ENCODE measurements at places on chromosomes 5 and 9.

GRCh38 chr5:35046774-35047173 lies 975 bp downstream of the AGXT2 start:
- no peak for DNase-seq

- no peak for DNase-seq
Observed at GRCh38 chr5:141973871-141974595, 5.1 kb downstream of the RNF14 start.

DNA sequence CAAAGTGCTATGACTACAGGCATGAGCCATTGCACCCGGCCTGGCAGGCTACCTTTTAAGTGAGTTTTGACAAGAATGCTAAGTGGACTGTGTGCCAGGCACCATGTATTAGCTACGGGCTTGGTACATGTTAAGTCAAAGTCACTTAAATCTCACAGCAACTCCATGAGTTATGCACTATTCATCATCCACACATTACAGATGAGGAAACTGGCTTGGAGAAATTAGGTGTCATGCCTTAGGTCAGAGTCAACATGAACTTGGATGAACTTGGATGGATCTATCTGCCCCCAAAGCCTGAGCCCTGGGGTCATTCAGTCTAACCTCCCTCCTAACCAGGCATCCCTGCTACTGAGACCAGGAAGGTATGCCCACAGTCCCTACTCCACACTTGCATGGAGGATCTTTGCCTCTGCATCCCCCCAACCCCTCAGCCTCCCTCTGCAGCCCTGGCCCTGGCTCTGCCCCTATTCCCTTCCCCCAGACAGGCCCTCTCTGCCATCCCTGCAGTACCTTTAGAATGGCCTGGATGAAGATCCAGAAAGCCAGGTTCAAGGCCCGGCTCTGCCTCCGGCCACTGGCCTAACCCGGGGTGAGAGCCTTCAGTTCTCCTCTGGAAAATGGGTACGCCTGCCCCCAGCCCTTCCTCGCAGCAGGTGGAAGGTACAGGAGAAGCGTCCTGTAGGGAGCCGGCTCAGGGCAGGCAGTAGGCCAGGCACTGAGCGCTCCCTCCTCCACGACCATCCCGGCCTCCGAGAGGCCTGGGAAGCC lies 685 bp upstream of the ADGRD2 start:
- no peak for DNase-seq

GRCh38 chr5:107576155-107576554 lies 94.6 kb downstream of the EFNA5 start:
- no peak for DNase-seq

GRCh38 chr5:90941002-90941720 lies 382.6 kb downstream of the ADGRV1 start:
- peak; percentile 61 for DNase-seq

DNA sequence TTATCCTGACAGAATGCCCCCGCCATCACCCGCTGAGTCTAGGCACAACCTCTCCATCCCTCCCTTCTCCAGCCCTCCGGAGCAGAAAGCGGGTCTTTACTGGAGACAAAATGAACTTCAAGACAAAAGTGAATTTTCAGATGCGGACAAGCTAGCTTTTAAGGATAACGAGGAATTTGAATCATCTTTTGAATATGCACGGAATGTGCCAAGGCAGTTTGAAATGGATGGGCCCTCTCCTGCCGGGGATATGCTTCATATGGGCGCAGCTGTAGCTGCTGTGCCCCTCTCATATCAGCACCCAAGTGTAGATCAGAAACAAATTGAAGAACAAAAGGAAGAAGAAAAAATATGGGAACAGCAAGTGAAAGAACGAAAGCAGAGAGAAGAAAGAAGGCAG lies 37.5 kb downstream of the CPLANE1 start:
- no peak for DNase-seq

DNA sequence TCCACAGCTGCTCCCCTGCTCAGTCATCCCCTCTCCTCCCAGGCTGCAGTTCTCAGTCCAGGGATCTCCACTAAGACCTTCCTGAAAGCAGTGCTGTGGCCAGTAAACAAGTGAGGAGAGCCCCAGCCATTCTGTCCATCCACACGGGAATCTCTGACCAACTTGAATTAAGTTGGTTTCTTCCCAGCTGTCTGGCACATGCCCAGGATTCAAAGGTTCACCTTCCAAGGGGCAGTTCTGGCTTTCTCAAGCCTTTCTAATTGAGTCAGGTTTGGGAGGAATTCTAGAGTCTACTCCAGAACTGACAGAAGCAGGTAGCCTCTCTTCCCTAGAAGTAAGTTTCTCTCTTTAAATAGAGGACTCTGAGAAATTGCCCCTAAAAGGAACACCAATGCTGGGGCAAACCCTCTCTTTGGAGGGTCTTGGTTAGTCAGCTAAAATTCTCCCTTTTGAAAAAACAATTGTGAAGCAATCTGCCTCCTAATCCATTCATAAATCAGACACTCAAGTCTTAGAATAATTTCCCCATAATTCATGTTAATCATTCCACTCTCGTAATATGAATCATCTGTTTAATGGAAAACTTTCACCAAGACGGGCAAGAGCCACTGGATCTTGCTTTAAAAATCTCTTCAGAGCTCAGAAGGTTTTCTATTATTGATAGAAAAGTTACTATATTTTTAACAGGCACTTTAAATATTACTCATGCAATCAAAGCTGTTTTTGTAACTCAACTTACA lies 133.8 kb downstream of the SPOCK1 start:
- DNase-seq, result no peak

- DNase-seq, result no peak
Observed at GRCh38 chr5:160486573-160486972, 64.9 kb downstream of the PTTG1 start.

DNA sequence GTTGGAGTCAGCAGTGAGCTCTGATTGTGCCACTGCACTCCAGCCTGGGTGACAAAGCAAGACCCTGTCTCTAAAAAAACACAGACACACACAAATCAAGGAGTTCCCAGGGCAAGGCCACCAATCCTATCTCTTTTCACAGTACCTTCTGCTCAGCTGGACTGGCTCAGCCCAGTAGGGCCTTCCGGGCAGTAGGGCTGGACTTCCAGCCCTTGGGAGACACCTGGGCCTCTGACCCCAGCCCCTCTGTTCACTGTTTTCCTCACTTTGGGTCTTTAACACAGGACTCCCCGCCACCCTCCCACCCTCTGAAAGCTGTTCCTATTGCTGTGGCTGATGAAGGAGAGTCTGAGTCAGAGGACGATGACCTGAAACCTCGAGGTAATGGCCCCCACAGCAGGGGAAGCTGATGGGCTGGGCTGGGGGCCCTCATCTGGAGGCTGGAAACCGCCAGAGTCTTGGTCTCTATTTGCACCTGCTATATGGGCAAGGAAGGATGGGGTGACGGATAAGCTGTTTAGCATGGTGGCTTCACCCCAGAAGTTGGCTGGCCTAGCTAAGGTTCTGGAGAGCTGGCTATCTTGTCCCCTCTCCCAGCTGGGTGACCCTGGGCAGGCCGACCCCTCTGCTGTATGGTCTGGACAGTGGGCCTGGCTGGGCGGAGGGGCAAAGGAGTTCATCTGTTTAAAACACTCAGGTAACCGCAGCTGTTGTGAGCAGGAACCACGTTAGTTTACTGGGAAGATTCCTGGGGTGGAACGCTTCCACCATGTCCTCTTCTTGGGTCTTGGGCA lies 25.6 kb downstream of the USP20 start:
- DNase-seq, result no peak

- peak; percentile 74 for DNase-seq
Observed at GRCh38 chr5:15807871-15808270, 307.9 kb downstream of the FBXL7 start.

DNA sequence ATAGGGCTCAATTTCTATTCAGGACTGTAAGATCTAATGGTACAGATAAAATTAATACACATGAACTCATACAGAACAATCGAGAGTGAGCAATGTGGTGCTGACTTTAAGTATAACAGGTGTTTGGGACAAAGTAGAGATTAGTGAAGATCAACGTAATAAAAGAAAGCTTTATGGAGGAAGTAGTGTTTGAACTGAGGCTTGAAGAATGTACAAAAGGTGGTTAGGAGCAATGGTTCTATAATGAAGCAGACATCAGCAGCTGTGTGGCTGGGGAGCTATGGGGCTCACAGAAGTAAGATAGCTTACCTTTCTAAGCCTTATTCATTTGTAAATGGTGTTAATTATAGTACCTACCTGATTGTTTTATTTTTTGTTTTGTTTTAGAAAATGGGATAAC lies 275.4 kb upstream of the RGMB start:
- no peak for DNase-seq

DNA sequence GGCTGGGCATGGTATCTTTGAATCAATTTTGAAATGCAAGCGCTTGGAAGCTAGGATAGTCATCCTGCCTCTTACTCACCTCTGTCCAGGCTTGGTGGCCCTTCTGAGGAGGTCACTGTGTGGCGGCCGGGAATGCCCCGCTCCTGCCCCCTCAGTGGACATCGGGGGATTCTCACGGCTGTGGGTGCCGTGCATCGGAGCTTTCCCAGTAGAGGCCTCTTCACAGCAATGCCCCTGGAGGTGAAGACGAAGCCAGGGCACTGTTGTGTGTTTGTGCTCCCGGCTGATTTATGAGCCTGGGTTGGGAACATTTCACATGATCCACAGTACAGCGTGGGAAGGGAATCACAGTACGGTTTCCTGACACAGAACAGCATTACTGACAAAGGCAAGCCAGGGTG lies 147.5 kb downstream of the NXNL2 start:
- no peak for DNase-seq

DNA sequence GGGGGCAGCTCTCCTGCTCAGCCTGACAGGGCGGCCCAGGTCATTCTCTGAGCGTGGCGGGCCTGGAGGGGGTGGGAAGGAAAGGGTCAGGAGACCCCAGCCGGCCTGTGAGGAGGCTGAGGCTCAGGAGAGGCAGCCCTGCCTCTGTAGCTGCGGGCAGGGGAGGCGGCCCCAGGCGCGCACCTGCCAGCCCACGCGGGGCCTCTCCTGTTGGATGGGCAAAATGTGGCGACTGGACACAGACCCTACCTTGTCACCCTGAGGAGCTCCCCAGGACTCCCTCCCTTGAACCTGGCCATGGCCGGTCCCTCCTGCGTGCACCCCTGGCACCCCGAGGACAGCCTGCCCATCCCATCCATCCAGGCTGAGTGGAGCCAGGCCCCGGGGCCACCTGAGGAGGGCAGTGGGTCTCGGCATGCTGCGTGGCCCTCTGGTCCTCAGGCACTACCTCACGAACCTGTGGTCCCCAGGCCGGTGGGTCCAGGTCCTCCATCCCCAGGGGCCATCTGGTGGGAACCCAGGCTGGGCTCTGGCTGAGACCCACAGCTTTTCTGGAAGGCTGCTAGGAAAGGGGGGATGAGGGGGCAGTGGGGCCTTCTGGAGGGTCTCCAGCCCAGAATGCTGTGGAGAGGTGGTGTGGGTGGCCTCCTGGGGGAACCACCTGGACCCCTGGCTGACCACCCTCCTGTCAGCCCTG lies 15.1 kb upstream of the NRARP start:
- DNase-seq, result no peak

- no peak for DNase-seq
Observed at GRCh38 chr9:80144406-80144805, 572.6 kb downstream of the TLE4 start.

DNA sequence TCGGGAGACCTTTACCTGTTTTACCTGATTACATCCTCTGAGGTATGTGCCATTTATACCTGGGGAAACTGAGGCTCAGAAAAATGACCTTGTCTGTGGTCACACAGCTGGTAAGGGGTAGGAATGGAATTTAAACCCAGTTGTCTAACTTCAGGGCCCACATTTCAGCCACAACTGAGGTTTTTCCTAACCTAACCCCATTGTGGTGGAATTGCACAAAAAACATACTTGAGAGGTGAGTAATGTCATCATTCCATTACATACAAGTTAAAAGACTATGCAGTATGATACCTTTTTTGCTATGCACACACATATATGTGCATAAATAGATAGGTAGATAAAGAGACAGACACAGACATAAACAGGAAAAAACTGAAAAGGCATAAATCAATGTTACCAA lies 14.1 kb downstream of the FGF1 start:
- no peak for DNase-seq

GRCh38 chr9:84054341-84055010 lies 73.9 kb downstream of the RMI1 start:
- DNase-seq, result no peak

- DNase-seq, result no peak
Observed at GRCh38 chr5:95927927-95928723, 33.5 kb downstream of the ELL2 start.

DNA sequence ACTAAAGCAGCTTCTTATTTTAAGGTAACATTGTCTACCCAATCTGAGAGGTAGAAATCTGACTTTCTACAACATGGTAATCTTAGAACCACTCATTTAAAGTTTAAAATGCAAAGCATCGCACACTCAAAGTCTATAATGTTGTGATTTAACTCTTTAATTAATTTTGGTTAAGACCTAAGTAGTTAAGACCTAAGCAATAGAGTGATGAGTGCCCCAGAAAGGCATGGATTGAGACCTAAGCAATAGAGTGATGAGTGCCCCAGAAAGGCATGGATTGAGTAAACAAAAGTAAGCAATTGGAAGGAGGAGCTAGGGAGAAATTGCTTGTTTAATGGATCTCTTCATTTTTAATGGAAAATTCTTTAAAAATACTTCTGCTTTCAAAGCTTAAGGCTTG lies 86.8 kb downstream of the NLN start:
- no peak for DNase-seq

All from NCI-H1694 (cell line).